ENCODE measurements at places on chromosomes 16 and 17.

DNA sequence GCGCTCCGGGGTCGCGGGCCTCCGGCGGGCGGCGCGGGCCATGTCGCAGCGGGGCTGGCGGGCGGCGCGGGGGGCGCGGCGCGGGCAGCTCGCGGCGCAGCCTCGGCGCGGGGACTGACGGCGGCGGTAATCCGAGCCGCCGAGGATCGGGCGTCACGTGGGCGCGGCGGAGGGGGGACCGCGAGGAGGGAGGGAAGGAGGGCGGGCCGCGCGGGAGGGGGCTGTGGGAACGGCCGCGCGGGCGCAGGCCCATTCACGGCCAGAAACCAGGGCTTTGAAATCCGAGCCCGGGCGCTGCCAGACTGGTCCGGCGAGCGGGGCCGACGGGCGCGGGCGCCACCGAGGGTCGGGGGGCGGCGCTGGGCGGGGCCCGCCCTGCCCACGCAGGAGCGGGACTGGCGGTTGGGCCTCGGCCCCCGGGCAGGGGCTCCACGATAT lies at the start of gene MTSS2:
MTSS2 (minus strand) TSS at position 116 of the 438 bp plus-strand sequence. CDS start 262 bp downstream, outside the sequence.
- peak; percentile 38 for DNase-seq

DNA sequence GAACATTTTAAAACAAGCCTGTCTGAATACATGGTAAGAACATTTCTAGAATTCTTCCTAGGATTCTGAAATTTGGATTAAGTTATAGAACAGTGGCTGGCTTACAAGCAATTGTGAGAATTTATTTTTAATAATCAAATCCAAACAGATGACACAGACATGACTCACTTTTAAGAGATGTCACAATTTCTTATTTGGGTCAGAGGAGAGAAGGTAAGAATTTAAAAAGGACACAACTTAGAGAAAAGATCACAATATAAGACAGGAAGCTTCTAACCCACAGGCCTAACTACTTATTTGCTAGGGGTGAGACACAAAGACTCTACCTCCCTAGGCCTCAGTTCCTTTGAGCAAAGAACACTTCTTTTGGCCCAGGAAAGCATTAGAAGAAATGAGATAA lies 32.7 kb downstream of the ZZEF1 start:
- peak; percentile 41 for DNase-seq

GRCh38 chr17:66580956-66581391 lies 253.9 kb upstream of the CACNG5 start:
- no peak for DNase-seq

GRCh38 chr16:22425036-22425801 lies 50.8 kb upstream of the CDR2 start:
- no peak for DNase-seq

- no peak for DNase-seq
Observed at GRCh38 chr16:51524555-51525373, 373.7 kb upstream of the SALL1 start.

GRCh38 chr17:32487473-32488176 lies 832 bp downstream of the CDK5R1 start:
- peak; percentile 22 for DNase-seq

GRCh38 chr17:55588446-55589242 lies 77.4 kb upstream of the SMIM36 start:
- DNase-seq, result no peak

DNA sequence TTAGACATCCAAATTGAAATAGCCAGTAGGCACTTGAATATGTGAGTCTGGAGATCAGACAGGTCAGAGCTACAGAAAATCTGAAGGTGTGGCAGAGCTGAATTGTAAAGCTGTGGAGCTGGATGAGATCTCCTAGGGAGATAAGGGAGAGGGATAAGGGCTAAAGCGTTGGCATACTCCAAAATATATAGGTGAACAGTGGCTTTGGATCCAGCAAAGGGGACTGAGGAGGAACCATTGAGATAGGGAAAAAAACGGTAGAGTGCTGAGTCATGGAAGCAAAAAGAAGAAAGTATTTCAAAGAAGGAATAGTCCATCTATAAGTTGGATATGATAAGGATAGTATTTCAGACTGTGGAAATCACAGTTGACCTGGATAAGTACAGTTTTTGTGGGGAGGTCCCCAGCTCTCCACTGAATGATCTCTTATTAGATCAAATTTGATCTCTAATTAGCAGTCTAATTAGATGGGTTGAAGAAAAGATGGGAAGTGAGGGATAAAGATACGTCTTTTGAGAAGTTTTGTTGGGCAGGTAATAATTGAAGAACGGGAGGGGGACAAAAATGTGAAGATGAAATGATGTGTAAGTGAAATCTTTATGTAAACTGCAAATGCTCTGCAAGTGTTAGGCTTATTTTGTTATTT lies 587 bp upstream of the DBF4B start:
- DNase-seq, result no peak

Data from T-helper 2 cell (primary cell).